ENCODE measurements at places on chromosomes 11 and 22. TPM values are rescaled to one million over a fixed set of nuclear protein-coding genes. Genes with fewer than 3 reads are reported as not detected.
A peak's percentile ranks its signal among the peaks of the same experiment; 100 is the strongest.

DNA sequence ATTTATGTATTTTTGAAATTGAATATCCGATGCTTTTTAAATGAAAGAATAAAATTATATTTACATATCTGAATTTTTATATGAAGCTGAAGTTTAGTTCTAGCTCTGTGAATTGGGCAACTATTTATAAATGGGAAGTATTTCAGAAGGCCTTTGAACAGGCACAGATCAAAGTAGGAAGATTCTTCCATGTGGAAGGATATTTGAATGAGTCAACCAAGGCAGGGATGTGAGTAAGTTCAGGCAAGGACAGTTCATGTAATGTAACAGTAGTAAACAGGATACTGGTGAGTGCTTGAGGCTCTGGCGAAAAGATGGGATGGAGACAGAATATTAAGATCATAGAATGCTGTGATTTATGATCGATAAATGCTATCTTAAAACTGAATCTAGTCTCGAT lies 417.8 kb upstream of the CCDC179 start:
- no peaks in the 10 kb centered on the region for H3K4me1 ChIP-seq
- DNase-seq = no peak
- no peaks in the 10 kb centered on the region for H3K36me3 ChIP-seq

DNA sequence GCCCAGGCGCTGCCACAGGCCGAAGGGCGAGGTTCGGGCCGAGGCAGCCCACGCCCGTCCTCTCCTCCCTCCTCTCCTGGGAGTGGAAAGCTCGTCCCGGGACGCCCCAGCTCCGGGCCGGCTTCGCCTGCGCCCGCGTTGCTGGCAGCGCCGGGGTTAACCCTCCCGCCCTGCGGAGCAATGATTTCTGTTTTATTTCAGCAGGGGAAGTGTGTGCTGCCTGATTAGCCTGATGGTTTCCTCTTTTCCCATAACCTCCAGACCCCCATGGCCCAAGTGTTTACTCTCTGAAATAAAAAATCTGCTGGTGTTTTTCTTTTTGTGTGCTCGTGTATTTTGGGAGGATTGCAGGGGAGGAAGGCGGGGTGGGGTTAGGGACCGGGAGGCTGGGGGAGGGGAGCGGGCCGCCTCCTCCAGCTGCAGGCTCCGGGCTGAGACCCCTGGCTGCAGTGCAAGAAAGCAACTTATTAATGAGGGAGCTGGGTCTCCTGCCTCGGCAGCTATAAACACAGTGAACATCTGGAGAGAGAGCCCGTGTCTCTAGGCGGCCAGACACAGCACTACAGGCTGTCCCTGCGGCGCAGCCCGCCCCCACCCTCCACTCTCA lies 38.6 kb downstream of the ETS1 start:
- H3K4me3 ChIP-seq = peak overlapping the region; percentile 58
- no peaks in the 10 kb centered on the region for H3K27me3 ChIP-seq

DNA sequence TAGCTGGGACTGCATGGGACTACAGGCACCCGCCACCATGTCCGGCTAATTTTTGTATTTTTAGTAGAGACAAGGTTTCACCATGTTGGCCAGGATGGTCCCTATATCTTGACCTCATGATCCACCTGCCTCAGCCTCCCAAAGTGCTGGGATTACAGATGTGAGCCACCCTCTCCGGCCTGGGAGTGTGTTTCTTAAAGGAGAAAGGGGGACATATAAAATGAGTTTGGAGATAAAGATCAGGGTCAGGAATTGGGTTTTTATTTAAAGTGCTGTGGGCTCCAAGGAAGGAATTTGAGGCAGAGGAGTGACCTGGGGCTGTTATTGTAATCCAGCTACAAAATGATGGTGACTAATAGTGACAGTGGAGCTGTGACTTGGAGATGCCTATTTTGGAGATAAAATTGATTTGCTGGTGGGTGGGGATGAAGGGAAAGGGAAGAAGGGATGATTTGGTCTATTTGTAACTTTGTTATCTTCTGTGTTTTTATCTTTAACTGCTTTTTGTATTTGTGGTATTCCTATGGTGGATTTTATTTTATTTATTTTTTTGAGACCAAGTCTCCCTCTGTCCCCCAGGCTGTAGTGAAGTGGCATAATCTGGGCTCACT lies 5.0 kb downstream of the CRKL start:
- H3K4me1 ChIP-seq = peaks cover 51% of the 10 kb centered on the region
- no peaks in the 10 kb centered on the region for H3K27me3 ChIP-seq
- no peak overlapping the region for H3K27ac ChIP-seq

Gene GLB1L2
- not detected for total RNA-seq

Gene MMP12
- not detected for total RNA-seq

GRCh38 chr11:49432242-49432848 lies 223.9 kb upstream of the FOLH1 start:
- H3K4me1 ChIP-seq = no peaks in the 10 kb centered on the region
- no peaks in the 10 kb centered on the region for H3K36me3 ChIP-seq
- H3K4me3 ChIP-seq = no peak overlapping the region
- no peak for DNase-seq
- H3K27ac ChIP-seq = no peak overlapping the region

DNA sequence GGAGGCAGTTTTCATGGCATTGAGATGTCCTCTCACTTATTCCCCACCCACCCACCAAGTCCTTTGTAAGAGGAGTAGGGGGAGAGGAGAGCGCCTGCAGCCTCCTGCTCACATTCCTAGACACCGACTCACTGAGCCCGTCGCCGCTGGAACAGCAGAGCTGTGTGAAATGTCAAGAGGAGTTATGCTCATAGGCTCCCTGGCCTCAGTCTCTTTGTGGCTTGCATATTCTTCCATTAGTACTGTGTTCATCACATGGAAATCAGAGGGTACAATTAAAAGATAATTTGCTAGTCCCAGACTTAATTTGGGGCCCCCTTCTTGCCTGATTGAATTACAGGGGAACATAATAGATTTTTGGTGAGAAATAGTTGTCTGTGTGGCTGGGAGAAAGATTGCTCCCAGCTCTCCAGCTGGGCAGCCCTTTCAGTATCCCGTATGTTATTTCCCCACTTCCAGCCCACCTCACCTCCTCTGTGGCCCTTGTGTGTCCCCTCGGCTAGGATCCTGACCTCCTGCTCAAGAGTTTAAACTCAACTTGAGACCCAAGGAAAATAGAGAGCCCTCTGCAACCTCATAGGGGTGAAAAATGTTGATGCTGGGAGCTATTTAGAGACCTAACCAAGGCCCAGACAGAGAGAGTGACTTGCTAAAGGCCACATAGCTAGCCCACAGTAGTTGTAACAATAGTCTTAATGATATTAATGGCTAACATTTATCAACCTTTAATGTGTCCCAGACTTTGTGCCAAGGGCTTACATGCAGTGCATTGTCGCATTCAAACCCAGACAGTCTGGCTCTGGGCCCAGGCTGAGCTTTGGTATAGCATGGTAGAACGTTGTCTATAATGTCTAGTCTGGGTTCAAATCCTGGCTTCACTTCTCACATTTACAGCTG lies 32.2 kb downstream of the LIMK2 start:
- H3K4me3 ChIP-seq = no peak overlapping the region
- DNase-seq = no peak
- no peaks in the 10 kb centered on the region for H3K36me3 ChIP-seq
- no peaks in the 10 kb centered on the region for H3K27me3 ChIP-seq

DNA sequence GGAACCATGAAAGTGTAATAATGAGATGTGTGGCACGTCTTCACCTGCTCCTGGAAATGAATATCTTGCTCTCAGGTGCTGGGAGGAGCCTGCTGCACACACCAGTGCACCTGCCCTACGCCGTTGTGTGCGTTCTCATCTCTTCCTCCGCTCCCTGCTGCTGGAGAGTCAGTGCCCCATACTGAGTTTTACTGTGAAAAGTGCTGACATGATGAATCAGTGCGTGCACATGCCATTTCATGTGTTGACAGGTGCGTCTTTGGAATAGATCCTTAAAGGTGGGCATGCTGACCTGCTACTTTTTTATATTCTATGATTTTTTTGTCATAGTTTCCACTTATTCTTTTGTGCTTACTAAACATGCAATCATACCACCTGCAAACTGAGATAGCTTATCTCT lies 1015.8 kb downstream of the BRD1 start:
- H3K4me1 ChIP-seq = no peaks in the 10 kb centered on the region
- H3K27me3 ChIP-seq = no peaks in the 10 kb centered on the region

Gene MUC6
- not detected for total RNA-seq

DNA sequence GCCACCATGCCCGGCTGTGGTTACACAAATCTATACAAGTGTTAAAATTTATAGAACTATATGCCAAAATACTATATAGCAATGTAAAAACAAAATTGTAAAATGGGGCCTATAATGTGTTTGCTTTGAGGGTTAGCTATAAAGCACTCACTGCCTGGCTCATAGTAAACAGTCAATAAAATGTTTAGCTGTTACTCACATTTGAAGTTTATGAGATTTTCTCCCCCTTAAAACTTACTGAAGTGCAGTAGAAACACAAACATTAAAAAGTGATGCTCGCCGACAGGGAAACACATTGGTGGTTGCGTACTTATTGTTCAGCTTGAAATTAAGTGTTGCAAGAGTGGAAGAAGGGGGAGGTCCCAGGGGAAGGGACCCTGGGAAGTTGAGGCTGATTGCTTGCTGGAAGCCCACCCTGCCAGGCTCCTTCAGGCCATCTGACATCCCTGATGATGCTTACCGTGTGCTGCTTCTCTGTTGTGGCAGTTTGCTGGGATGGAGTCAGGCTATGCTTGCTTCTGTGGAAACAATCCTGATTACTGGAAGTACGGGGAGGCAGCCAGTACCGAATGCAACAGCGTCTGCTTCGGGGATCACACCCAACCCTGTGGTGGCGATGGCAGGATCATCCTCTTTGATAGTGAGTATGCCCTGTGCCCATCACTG lies 52.1 kb downstream of the KREMEN1 start:
- no peaks in the 10 kb centered on the region for H3K36me3 ChIP-seq
- no peaks in the 10 kb centered on the region for H3K4me1 ChIP-seq
- H3K27ac ChIP-seq = no peak overlapping the region

All from Karpas-422 (cell line).